ENCODE measurements at places on chromosomes 1 and 21.

GRCh38 chr1:161935264-161935663 is 88.4 kb downstream of the OLFML2B start:
- no peaks in the 10 kb centered on the region for H3K36me3 ChIP-seq
- no peaks in the 10 kb centered on the region for H3K4me1 ChIP-seq
- H3K27ac ChIP-seq: no peak overlapping the region
- H3K4me3 ChIP-seq: no peak overlapping the region
- DNase-seq: no peak

DNA sequence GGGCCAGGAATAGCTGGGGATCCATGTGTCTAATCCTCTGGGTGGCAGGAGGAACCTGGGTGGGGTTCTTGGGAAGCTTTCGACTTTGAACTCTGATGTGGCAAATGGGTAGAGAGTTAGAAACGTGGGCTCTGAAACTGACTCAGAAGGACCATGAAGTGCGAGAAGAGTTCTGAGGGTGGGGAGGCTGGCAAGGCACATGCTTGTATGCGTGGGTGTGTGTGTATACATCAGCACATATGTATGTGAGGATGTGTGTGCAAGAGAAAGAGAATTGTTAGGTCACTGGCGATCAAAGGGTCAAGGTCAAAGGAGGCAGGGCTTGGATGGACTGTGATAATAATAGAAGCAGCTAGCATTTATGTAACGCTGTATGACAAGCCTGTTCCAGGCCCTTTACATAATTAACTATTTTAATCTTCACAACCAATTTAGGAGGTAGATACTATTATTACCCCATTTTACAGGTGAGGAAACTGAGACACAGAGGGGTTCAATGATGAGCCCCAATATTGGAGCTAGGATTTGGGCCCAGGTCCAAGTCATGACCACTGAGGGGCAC is 84.5 kb upstream of the POU3F1 start:
- DNase-seq: no peak
- no peak overlapping the region for H3K4me3 ChIP-seq
- no peaks in the 10 kb centered on the region for H3K36me3 ChIP-seq
- peaks cover 33% of the 10 kb centered on the region for H3K27me3 ChIP-seq

DNA sequence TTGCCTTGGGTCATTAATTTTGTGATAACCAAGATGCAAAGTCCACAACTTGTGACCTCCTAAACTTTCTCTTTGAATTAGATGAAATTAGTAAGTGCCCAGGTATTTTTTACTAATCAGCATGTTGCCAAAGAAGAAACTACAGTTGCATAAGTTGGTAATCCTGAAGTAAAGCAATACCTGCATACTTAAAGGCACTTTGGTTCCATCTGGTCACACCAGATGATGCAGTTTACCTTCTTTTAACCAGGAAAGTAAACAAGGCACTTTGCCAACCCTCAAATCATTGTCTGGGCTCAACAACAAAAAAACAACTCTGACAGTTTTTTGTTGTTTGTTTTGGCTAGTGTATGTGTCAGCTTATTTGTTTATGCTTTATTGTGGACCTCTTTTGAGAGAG is 55.5 kb upstream of the DYNLT5 start:
- H3K4me3 ChIP-seq: no peak overlapping the region
- no peaks in the 10 kb centered on the region for H3K27me3 ChIP-seq
- no peak for DNase-seq

GRCh38 chr1:31939484-31940329 is 1.5 kb upstream of the PTP4A2 start:
- H3K4me3 ChIP-seq: no peak overlapping the region
- peak overlapping the region; percentile 69 for H3K27ac ChIP-seq
- no peaks in the 10 kb centered on the region for H3K36me3 ChIP-seq
- H3K4me1 ChIP-seq: peaks cover 39% of the 10 kb centered on the region

GRCh38 chr1:13922466-13923110 is 222.6 kb downstream of the PRDM2 start:
- no peaks in the 10 kb centered on the region for H3K36me3 ChIP-seq
- H3K4me3 ChIP-seq: no peak overlapping the region
- peaks cover 2% of the 10 kb centered on the region for H3K4me1 ChIP-seq

DNA sequence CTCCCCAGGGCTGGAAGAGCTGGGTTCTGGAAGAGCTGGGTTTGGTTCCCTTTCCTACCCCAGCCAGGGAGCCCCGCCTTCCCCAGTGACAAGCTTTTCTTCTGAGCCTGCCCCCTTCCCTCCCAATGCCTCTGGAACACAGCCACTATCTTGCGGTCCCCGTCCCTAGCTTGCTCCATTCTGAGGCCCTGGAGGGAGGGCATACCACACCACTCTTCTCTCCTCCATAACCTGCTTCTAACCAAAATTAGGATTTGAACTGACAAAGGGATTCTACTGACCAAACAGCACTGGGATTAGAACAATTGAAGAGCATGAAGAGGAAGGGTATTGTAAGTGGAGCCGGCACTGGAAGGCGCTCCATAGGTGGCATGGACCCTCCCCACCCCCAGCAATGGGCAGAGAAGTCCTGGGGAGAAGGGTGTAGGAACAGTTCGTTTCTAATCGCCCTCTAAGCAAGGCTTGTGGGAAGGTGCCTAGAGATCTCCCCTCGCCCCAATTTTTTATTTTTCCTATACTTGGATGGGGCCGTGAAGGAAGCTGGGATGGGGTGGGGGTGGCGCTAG is 690 bp downstream of the C1orf216 start:
- DNase-seq: peak; percentile 74
- peak overlapping the region; percentile 87 for H3K27ac ChIP-seq
- peak overlapping the region; percentile 62 for H3K4me3 ChIP-seq
- H3K36me3 ChIP-seq: peaks cover 23% of the 10 kb centered on the region
